ENCODE measurements at places on chromosomes 12 and 14. TPM values are rescaled to one million over a fixed set of nuclear protein-coding genes. Genes with fewer than 3 reads are reported as not detected.

The PLBD1 gene
- 9.8 TPM for total RNA-seq

DNA sequence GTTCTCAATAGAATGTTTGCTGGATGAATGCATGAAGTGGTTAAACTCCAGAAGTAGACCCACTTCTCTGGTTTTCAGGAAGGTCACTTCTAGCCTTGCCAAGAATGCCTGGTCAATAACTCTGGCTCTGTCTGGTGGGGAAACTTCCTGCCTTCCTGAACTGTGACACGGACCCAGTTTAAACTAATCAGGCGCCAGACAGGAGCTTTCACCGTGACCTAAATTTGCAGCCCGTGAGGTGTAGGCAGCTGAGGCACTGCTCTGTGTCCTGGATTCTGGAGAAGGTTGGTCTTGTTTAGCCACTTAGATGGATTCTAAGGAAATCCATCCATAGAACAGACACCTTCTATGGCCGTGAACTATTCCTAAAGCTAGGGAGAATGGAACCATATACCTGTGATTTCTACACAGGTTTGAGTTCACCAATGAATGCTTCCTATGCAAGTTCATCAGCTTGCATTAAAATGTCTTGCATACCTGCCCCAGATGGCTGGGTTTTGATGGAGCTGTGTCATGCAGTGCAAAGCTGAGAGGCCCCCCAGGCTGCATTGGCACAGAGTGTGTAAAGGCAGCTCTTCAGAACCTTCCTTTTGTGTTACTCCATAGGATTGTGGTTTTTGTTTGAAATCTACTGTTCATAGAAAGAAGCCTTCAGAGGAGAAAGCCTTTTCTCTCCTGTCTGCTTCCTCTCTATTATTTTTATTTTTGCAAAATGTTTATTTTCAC is 4.4 kb downstream of the CHST11 start:
- ATAC-seq = no peak

DNA sequence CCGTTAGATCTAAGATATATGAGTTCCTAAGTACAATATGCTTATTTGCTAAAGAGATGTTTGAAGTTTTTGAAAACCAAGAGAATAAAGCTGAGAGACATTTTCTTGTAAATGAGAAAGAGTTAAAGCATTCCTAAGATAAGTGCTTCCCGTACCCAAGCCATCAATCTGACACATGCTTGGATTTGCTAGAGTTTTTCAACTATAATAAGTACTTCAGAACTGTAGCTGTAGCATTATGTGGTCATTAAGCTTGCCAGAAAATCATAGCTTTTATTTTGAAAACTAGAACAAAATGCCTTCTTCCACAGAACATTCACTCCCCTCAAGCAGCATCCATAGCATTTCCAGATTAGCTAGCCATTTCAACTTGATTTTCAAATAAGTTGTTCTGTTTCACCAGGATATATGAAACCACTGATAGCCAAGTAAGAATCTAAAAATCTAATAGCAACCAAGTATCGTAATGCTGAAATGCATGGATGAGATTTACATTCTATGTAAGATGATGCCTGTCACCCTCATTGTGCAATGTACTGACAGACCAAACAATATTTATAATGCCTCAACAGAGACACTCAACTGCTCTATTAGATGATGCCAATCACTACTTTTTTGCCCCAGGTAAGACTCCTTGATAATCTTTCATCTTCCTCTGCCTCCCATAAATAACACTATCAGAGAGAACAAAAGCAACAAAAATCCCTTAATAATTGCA is 8.0 kb downstream of the SNW1 start:
- no peak for ATAC-seq

- no peak for ATAC-seq
Measured at GRCh38 chr12:46246021-46246700, 22.7 kb downstream of the SLC38A1 start.

DNA sequence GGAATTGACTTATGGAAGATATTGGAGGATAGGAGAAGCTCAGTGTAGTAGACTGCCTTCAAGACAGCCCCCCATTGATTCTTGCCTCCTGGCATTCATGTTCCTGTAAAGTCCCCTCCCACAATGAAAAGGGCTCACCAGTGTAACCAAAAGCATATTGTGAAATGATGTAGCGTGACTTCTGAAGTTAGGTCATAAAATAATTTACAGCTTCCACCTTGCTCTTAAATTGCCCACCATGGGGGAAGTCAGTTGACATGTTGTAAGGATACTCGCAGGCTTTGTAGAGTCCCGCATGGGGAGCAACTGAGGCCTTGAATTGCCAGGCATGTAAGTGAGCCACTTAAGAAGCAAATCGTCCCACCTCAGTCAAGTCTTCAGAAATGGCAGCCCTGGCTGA is 25.1 kb downstream of the GTSF1 start:
- no peak for ATAC-seq
